Astrocyte of the spinal cord (primary cell): ENCODE measurements at places on chromosomes 1 and 21.
A peak's percentile ranks its signal among the peaks of the same experiment; 100 is the strongest.

GRCh38 chr1:70358921-70359564 lies 4.5 kb upstream of the ANKRD13C start:
- DNase-seq: peak; percentile 63

DNA sequence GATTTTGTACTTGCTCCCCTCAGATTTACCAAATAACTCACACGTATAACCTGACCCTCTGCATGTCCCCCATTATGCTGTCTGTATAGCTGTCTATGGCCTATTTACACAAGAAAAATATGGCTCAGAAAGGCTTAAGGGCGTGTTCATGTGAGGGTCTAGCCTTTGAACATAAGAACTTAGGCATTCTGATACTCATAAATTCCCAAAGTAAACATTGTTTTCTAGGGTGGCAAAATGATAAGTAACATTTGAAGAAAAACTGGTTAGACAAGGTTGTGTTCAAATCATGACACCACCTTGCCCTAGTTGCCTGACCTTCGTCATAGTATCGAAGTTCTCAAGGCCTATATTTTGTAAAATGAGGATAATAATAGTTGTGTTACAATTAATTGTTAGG lies 394.6 kb downstream of the LRRIQ3 start:
- DNase-seq: no peak

GRCh38 chr21:33731447-33731846 lies 89.1 kb downstream of the ITSN1 start:
- no peak for DNase-seq

GRCh38 chr1:181119093-181119989 lies 30.8 kb downstream of the IER5 start:
- no peak for DNase-seq

DNA sequence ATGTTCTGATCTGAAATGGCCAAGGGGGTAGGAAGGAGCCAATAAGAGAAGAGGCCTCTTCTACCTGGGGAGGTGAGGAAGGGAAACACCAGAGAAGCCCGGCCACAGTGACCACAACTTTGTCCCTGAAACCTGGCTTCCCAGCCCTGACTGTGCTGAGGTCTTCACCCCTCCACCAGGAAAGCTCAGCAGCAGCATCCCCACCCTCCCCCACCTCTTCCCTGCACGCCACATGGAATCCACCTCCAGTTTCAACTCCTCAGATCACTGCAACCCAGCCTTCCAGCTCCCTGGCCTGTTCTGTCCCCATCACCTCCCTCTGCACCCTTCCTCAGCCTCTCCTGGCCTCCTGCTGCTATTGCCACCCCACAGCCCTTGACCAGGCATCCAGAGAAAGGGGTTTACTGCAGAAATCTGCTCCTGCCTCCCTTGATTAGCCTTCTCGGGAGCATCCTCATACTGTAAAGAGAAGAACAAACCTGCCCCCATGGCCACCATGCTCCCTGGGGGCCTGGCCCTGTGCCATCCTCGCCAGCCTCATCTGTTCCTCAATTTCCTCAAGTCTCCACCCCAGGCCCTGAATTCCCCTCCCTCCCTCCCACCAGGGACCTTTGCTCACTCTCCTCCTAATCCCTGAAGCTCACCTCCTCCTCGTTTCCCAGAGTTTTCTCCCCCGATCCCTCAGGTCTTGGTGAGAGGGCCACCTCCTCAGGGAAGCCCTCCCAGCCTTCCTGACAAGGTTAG lies 450.9 kb downstream of the MATN1 start:
- DNase-seq: peak; percentile 0

DNA sequence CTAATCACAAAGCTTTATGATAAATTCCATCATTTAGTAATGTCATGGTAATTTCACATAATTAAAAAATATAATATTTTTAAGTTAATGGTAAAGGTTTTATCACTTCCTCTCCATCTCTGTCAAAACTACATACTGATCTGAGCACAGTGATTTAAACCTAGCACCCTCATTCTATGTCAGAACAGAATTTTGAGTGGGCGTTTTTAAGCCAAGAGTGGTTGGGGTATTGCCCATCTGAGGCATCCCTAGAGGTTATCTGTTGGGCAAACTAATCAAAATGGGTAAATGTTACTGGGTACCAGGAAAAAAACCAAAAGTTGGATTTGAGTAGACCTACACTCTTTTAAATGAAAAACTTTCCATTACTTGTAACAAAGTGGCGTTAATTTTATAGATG lies 100.7 kb upstream of the GFI1 start:
- DNase-seq: no peak

DNA sequence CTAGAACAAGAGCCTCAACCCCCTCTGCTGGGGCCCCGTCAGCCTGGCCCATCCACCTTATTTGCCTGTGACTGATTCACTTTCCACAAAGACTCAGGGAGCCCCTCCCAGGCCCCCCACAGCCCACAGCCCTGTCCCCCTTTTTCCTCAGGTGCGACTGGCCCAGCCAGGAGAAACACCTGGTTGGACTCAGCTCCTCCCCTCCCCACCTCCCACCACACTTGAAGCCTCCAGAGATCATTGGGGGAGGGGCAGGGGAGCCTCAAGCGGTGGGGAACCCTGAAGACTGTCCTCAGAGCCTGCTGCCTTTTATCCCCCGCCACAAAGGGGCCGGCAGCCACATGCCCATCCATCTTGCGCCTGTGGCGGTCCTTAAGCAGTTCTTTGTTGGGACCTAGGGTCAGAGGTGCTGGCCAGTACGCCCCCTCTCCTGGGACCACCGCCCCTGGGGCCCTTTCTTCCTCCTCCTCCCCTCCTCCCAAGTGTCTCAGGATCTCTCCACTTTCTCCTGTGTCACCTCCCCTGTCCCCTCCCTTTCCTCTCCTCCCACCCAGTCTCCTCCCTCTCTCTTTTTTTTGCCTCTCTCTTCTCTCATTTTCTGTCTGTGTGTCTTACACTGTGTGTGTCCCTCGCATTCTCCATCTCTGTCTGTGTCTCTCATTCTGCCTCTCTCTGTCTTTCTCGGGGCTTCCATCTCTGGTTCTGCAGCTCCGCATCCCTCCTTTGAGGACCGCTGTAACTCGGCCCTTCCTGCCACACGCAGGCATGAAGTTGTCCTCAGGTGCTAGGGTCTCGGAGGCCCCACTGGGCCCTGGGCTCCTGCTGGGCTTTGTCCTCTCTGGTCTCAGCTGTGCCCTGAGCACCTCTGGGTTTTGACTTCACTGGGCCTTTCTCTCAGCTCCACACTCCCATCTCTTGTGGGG lies 12.2 kb downstream of the CRABP2 start:
- peak; percentile 22 for DNase-seq

- peak; percentile 68 for DNase-seq
Measured at GRCh38 chr1:218394416-218394815, 49.3 kb downstream of the TGFB2 start.

- no peak for DNase-seq
Measured at GRCh38 chr1:198417039-198417438, 123.4 kb downstream of the ATP6V1G3 start.

- no peak for DNase-seq
Measured at GRCh38 chr1:245621589-245621988, 466.8 kb downstream of the KIF26B start.

DNA sequence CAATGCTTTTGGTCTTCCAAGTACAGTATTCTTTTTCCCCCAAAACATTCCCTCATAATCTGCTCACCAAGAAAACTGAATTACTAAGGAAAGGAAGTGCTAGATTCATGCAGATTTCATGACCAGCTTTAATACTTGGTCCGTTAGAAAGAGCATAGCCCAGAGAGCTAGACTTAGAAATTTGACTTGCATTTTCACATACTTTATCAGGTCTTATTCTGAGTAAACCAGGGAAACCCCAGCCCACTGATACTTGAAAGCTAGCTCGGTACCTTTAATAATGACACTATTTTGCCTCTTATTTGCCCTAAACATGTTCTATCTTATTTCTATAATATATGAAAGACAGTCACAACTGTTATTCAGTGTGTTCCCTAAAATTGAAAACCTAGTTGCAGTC lies 204.5 kb downstream of the TTLL7 start:
- no peak for DNase-seq

DNA sequence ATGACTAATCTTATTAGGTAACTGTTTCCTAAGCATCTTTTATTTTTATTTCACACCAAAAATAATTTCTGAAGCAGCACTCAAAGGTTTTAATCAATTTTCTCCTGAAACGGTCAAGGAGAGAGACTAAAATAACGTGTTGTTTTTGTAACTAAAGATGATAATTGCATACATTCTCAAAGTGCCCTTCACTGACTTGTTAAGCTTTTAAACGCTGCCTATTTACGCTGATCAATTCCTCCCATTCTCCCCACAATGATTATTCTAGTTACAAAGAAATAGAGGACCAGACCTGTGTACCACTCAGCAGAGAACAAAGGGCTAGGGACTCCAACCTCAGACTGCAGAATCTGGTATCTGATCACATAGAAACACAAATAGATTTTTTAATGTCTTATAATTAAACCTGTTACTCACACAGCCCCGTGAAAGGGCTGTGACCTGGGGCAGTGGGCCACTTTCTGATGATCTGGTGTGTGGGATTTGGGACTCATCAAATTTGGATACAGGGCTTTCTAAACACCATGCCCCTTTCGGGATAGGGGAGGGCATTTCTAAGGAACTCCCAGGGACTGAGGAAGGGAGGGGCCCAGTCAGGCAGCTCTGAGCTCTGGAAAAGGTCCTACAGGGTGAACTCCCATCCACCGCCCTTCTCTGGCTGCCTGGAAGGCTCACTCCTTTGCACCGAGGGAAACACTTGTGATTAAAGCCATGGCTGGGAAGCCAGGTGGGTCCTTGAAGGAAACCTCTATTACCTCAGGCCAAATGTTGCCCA lies 65.2 kb downstream of the BCAR3 start:
- no peak for DNase-seq

GRCh38 chr1:147726168-147726567 lies 34.2 kb downstream of the GJA5 start:
- no peak for DNase-seq

- no peak for DNase-seq
Measured at GRCh38 chr1:243438815-243439214, 183.0 kb downstream of the SDCCAG8 start.

- peak; percentile 64 for DNase-seq
Measured at GRCh38 chr1:232904566-232904965, 45.8 kb upstream of the NTPCR start.

DNA sequence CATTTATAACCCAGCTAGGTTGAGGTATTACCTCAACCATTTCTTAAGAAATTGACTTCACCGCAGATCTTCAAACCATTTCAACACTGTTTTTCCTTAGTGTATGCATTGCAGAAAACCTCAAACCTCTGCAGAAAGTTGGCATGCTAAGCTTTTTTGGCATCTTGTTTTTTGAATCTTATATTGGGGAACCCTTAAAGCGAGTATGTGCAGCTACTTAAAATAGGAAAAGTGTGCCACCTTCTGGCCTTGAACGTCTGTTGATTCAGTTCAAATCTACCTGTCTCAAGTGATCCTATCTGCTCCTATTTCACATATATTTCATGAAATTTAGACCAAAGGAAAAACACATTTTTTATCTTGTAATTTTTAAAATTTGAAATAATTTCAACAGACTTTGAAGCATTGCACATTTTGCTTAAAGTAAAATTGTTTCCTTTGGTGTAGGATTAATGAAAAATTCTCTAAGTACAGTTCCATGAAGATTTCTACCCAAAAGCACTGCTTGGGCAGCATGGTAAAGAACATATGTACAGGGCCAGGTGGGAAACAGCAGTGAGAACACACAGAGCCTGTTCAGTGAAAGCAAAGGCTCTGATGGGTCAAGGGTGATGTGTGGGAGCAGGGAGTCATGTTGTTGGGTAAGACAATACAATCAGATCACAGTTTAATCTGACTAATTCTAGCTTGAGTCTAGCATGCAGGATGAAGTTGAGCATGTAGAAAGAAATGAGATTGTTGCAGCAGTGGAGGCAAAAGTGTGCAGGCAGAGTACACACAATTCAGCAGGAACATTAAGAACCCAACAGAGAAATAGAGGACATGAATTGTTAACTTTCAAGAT lies 17.2 kb downstream of the HENMT1 start:
- peak; percentile 80 for DNase-seq

DNA sequence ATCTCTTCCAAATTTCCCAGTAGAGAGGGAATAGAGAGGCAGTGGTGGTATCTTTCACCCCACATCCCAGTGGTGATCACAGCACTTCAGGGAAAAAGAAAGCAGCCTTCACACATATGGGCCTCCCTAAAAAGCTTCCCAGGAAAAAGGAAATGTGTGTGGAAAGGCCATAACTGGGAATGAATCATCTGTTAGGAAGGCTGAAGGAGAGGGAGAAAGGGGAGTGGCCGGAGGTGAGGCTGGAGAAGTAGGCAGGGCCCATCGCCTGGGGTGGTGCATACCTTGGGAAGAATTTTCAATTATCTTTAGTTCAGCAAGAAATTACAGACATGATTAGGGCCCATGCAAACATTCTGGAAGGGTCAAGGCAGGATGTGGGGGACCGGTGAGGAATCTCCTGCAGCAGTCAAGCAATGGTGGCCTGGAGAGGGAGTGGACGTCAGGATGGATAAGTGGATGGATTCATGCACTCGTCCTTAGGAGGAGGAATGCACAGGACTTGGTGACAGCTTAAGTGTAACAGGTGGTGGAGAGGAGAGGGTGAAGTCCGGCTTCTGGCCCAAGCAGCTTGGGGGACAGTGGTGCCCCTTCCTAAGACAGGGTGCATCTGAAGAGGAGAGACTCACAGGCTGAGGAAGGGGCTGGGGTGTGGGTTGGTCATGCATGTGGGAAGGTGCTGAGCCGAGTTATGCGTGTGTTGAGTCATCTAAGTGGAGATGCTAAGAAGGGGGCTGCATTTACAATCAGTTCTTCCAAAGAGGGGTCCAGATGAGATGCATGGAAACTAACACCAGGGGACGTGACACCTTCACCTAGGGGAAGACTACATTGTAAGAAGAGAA lies 17.9 kb downstream of the HIVEP3 start:
- peak; percentile 47 for DNase-seq

- no peak for DNase-seq
Measured at GRCh38 chr1:109935451-109935900, 24.8 kb downstream of the CSF1 start.
